Iris pigment epithelial cell (primary cell): ENCODE measurements at places on chromosomes 4 and X.

DNA sequence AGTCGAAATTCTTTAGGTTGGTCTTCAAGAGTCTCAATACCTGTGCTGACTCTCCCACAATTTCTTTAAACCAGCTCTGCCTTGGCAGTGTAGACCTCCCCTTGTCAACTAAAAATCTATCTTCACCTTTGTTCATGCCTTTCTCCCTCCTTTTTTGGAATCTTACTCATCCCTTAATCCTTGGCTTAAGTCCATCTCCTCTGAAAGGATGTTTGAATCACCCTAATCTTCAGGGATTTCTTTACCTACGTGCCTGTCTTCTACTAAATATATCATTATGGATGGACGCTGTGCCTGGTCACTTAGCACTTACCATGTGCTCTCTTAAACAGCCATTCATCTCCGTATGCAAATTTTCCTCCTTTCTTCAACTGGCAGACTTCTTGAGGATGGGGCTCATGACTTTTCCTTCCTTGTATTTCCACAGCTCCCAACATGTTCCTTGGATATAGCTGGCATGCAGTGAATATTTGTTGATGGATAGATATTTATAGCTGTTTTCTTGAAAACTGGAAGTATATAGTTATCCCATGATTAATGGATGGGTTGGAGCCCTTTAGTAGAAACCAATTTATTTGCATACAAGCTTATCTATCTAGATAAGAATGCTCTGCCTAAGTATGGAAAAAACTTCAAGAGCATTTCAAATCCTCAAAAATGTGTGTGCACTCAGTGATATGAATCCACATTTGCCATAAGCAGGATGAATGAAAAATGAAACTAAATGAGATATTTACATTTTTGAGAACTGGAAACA, 166.6 kb downstream of the SPRY1 start:
- no peak for DNase-seq

GRCh38 chrX:97936296-97936695, 1052.6 kb downstream of the RPA4 start:
- no peak for DNase-seq

DNA sequence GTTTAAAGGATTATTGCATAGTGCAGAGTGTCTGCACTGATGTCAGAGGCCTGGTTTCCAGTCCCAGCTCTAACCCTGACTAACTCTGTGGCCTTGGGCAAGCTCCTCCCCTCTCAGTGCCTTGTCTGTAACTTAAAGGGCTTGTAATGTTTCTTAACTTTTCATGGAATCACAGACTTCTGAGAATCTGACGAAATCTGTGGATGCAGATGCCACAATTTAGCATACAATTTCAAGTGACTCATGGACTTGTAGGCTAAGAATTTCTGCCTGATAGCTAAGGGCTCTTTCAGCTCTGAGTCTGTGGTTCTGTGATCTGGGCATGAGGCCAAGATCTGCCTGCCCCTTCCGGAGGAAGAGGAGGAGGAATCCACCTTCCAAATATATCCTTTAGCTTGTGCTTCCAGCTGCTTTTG, 236.9 kb downstream of the AR start:
- peak; percentile 97 for DNase-seq

GRCh38 chrX:108028854-108029253, 16.0 kb upstream of the VSIG1 start:
- no peak for DNase-seq

DNA sequence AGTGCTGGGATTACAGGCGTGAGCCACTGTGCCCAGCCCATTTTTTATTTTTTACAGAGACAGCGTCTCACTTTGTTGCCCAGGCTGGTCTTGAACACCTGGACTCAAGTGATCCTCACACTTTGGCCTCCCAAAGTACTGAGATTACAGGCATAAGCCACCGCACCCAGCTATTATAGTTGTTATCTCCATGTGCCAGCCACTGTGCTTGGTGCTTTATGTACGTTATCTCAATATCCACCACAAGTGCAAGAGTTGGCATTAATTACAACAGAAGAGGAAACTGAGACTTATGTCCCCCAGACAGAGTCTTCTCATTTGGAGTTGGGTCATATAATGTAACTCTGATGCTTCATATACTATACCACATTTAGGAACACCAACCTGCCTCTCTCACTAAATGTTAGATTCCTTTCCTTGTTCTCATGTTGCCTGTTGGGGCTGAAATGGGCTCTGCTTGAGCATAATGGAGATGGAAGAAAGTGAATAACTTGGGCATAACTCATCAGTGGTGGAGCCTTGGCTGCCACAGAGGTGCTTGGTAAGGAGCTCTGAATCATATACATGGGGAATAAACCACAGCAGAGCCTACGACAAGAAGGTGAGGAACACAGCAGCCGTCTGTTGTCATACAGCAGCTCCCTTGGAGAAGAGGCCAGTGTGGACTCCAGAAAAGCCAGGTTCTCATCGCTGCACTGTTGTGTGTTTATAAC, 84.3 kb downstream of the SPRY1 start:
- DNase-seq, result peak; percentile 81

DNA sequence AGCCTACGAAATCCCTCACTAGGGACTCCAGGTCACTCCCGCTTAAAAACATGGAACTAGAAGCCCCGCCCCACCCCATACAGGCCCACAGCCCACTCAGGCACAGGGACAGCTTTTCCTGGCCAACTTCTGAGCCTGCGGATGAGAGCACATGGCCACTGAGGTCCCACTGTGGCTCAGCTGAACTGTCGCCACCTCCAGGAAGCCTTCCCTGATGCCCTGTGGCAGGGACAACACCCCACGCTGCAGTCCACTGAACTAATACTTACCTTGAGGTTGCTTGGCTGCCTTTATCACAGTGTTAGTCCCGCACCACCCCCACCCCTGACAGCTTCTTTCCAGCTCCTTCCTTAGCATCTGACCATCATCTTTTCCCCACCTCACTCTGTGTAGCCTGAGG, 39.3 kb upstream of the MAN2B2 start:
- no peak for DNase-seq

- peak; percentile 58 for DNase-seq
Observed at GRCh38 chr4:70559211-70559830, 32.7 kb upstream of the AMBN start.

DNA sequence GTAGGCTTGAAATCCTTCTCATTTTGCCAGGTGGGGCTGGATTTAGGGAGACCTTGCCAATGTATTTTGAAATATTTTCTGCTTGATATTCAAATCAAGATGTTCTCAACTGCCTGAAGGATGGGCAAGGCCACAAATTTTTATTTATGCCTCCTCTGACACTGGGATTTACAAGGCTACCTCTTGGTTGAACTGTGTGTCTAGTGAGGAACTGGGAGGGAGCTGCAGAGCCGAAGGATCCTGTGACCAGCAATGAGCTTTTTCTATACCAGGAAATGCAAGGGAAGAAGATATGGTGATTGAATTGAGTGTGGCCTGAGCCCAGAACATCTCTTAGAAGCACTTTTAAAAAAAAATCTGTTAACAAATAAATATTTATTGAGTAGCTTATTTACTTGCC, 14.9 kb downstream of the VSIG1 start:
- no peak for DNase-seq

DNA sequence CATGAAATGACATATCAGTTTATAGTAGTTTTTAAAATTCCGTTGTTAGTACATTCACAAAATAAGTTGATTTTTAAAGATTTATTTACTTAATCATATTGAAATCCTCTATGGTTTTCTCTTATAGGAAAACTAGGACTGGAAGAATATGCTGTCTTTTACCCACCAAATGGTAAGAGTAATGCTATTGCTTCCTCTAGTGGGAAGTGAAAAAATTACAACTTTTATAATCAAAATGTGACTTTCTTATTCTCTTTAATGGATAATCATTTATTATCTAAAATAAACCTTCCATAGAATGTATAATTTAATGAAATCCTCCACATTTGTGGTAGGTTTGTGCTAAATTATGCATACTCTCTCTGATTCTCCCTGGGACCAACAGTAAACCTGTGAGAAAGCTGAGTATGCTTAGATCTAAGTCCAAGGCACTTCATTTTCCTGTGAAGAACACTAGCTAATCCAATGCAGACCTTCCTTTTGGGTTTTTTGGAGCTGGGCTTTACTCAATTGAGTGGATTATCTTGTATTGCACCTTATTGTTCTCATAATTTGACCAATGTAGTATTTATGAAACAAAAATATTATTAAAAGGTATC, 136.2 kb downstream of the TBC1D19 start:
- DNase-seq, result peak; percentile 44

DNA sequence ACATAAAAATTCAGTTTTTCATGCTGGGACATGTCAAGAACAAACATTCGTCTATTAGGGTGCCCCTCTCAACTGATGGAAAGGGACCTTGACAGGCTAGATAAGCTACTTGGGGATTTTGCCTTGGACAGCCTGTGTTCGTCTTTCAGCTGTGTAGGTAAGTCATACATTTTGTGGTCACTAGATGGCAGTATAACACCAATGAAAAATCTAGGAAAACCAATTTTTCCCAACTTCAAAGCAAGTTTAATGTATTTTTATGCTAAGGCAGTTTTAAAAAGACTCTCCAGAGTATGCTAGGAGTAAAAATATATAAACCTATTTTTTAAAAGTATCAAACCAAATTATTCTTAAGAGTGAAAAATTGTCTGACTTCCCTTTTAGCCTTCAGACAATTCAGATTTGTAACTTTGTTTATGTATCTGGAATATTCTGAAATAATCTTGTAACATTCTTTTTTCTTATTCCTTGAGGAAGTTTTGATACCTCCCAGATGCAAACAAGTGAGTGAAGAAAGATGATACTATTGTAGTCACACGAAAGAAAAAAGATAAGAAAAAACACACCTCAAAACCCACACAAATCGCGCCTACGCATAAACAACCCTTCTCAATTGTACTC, 158.3 kb downstream of the CPE start:
- DNase-seq, result peak; percentile 50

GRCh38 chr4:88295656-88296055, 11.3 kb upstream of the PPM1K start:
- DNase-seq, result no peak

GRCh38 chrX:110373310-110373709, 14.7 kb downstream of the RTL9 start:
- no peak for DNase-seq

DNA sequence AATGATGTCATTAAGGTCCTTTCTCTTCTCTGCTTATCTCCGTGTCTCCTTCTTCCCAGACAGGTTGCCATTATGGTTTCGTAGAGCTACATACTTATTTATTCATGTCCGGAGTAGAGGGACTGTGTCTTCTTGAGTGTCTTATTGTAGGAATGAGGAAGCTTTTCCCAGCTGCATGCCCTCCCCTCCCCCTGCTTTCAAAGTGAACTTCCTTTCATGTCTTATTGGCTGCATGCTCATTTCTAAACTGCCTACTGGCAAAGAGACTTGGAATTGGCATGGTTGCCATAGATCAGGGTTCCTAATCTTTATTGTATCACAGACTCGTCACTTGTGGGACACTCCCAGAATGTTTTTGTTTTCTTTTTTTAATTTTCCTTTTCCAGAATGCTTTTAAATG, 15.4 kb downstream of the VAMP7 start:
- no peak for DNase-seq

- DNase-seq, result no peak
Observed at GRCh38 chrX:55142919-55143310, 54.1 kb downstream of the PAGE2 start.

GRCh38 chr4:38160487-38161207, 200.4 kb downstream of the PTTG2 start:
- DNase-seq, result peak; percentile 99

DNA sequence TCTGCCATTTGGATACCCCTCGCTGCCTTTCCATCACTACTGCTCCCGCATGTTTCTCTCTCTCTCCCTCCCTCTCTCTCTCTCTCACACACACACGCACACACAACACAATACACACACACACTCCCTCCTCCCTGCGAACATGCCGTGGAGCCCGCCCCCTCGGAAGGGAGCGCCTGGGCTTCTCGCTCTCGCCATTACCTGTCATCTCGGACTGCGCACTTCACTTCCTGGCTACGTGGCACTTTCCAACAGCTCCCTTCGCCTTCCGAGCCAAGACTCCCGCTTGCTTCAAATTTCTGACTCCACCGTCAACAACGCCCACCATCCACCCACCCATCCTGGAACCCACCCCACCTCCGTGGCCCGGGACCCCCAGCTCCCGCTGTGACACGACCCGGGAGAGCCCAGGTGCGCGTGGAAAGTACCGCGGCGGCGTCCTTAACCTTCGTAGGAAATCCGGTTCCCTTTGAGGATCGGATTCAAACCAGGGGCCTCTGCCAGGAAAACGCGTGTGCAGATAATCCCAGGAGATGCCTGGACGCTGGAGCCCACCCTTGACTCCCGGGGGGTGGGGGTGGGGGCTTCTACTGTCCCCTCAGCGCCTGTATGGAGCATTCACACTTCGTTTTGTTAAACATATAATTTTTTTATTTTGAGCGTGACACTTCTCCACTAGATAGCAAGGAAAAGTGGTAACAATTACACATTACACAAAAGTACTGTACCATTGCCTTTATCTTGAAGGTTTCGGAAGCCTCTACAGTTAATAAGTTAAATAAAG, 12.5 kb downstream of the ARX start:
- peak; percentile 10 for DNase-seq

- no peak for DNase-seq
Observed at GRCh38 chrX:63282077-63282476, 69.1 kb downstream of the SPIN4 start.

- DNase-seq, result no peak
Observed at GRCh38 chr4:149050840-149051239, 608.6 kb upstream of the NR3C2 start.

DNA sequence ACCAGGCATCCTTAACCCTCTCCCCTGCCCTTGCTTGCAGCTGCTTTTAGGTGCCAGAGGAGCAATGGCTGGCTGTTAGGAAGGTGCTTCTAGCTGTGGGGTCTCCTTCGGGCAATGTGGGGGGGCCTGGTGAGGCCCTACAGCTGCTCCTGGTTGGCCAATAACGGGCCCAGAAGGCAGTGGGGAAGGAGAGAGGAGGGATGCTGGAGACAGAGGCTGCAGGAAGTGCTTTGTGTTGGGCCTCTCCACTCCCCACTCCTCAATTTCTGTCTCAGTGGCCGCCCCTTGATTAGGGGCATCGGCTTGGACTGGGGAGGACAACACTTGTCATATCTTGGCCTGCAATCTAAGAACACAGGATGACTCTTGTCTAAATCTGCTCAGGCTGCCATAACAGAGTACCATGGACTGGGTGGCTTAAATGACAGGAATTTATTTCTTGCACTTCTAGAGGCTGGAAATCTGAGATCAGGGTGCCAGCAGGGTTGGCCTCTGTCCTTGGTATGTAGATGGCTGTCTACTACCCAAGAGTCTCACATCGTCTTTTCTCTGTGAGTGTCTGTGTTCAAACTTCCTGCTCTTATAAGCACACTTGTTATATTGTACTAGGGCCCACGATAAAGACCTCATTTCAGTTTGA, 374.3 kb downstream of the MID1IP1 start:
- no peak for DNase-seq

- no peak for DNase-seq
Observed at GRCh38 chr4:82042042-82042441, 331.7 kb downstream of the HNRNPD start.

DNA sequence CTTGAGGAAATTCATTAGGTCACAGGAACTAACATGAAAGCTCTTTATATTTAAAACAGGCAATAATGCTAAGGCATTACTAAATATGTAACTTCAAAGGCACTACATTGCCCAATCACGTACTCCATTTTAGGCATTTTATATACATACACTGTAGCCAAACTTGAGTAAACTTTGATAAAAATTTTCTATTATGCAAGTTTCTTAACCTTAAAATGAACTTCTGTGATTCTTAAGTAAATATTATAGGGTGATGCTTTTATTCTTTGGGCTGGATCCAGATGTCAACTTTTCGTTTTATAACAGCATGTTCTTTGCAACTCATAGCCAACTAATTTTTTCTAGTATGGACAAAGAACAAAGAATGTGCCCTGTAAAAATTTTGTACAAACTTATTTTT, 28.3 kb upstream of the MAP9 start:
- DNase-seq, result peak; percentile 88

- DNase-seq, result peak; percentile 5
Observed at GRCh38 chr4:150679018-150679764, 97.2 kb downstream of the MAB21L2 start.
